RPMI8226 (cell line): ENCODE measurements at places on chromosomes 2 and 18.
A peak's percentile ranks its signal among the peaks of the same experiment; 100 is the strongest.

DNA sequence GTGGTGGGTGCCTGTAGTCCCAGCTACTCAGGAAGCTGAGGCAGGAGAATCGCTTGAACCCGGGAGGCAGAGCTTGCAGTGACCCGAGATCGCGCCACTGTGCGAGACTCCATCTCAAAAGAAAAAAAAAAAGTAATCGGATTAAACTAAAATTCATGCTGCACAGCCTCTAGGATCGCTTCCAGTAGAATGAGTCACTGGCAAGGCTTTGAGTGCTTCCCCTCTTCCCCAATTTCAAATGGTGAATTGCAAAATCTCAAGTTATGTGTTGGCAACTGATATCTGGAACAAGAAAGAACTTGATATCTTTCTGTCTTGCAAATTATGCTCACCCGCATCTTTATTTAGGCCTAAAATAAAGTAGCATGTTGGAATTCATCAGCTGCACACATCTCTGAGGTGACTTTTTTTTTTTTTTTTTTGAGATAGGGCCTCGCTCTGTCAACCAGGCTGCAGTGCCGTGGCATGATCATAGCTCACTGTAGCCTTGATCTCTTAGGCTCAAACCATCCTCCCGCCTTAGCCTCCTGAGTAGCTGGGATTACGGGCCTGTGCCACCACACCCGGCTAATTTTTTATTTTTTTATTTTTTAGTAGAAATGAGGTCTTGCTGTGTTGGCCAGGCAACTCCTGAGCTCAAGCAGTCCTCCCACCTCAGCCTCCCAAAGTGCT lies 12.7 kb downstream of the TTC39C start:
- no peak for DNase-seq

- DNase-seq = peak; percentile 41
Observed at GRCh38 chr18:37564711-37565100, 892 bp downstream of the CELF4 start.

- DNase-seq = no peak
Observed at GRCh38 chr18:33653231-33653630, 75.2 kb downstream of the ASXL3 start.

- DNase-seq = no peak
Observed at GRCh38 chr2:238285653-238286082, 2.7 kb downstream of the PER2 start.

- DNase-seq = no peak
Observed at GRCh38 chr2:127394492-127394891, 6.7 kb upstream of the MAP3K2 start.

DNA sequence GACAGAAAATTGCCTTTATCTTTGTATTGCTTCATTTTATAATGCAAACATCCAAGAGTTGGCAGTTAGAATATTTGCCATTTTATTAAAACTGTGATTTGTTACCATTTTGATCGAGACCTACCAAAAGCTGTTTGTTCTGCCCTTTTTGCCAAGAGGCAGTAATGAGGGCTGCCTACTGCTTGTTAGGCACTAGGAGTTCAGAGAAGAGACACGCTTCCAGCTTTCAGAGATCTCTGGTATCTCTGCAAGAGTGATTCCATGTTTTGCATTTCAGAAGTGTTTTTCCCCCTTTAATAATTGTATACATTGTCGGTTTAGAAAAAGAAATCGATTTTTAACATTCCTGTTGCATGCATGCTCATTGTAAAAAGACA lies 628 bp downstream of the MRPL30 start:
- peak; percentile 19 for DNase-seq

DNA sequence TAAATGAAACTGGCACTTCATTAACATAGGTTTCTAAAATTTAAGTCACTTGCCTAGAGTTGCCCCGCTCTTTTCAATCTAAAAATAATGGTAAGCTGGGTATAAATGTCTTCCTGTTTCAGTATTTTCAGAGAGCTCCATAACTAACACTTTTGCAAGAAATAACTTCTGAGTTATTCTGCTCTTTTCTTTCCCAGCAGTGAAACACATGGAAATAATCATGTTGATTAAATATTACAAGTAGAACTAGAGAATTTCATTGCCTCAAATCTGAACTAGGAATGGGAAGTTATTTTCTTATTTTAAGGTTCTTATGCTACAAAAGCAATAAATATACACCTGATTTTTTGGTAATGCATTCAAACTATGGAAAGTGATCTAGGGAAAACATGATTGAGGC lies 257.4 kb downstream of the IKZF2 start:
- DNase-seq = no peak

DNA sequence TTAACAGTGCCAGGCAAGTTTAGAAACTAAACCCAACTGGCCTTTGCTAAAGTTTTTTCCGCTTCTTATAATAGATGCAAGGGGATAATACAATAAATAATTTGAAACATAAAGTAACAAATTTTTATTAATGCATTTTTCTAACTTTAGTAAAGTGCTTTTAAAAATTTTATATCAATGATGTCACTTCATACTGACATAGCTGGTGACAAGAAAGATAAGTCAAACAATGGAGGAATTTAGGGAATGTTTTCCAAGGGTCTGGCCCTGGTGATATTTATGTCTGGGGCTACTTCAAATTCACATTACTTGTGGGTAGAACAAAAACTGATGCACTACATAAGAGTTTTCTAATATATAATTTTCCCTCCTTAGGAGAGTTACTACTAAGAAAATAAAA lies 61.2 kb upstream of the CBLN2 start:
- DNase-seq = no peak

GRCh38 chr2:32523686-32524085 lies 104.2 kb upstream of the TTC27 start:
- DNase-seq = no peak

DNA sequence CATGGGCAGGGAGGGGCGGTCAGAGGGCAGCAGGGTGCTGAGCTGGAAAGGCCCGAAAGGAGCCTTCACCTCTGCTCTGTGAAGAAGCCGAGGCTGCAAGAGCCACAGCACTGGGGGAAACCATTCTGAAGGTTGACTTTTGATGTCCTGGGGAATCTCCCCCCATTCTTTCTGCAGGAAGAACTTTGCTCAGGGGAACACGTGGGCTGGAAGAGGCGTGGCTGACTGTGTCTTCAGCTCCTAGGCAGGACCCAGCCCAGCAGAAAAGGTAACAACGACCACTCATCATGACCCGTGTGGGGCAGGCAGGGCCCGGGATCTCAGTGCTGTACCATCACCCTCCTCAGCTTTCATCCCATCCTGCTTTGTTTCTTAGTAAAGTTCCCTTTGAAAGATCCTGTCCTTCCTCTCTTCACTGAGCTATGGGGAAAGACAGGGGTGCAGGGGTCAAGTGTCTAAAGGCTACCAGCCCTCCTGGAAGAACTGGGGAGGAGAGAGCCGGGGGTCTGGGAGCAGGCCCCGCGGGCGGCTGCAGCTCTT lies 312.7 kb downstream of the CELF4 start:
- DNase-seq = no peak

DNA sequence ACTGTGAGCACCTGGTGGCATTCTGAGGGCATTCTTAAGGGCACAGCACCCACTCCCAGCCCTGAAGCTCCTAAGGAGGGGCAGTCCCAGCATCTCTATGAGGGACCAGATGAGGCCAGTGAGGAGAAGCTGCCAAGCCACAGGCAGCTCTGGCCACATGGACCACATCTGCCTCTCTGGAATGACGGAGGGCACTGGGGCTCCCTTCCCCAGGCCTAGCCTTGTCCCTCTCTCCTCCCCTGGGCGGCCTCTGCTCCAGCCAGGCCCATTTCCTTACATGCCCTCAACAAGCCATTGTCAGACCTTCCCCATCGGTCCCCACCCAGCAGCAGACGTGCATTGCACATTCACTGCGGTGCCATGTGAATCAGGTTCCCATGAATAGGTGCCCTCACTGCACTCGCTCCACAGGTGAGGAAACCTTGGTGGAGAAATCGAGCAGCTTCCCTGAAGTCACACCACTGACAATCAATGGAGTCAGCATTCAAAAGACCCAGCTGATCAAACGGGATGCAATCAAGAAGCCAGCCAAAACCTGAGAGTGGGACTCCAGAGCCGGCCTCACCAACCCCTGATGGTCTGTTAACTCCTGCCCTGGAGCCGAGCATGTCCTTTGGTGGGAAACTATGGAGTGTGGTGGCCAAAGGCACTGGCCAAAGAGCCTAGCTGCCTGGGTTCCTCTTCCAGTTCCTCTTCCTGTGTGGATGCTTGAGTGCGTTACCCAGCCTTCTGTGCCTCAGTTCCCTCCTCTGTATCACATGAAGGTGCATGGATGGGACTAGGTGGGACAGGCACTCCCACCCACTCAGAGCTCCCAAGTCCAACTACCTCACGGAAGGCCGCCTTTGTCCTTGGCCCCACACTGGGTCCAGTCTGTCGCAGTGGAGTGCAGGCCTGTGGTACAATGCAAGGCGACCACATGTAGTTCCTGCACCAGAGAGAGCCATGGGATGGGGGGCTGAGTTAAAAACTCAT lies 147.3 kb downstream of the ZFP36L2 start:
- no peak for DNase-seq

DNA sequence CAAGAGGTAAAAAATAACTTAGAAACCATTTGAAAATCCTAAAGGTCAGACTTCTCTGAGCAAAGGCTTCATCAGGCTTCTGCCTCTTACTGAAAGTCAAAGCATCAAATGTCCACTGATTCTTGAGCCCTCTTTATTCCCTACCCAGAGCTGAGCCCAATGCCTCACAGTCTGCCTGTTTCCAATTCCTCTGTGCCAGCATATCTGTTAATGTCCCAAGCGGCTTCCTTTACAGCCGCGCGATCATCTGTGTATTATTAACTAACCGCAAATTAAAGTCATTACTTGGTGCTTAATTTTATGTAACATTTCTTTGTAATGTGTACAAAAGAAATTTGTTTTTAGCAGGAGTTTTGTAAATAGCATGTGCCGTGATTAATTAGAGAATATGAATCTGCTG lies 418.8 kb upstream of the HNRNPA3 start:
- no peak for DNase-seq

- no peak for DNase-seq
Observed at GRCh38 chr2:238105506-238106338, 5.6 kb downstream of the ESPNL start.

DNA sequence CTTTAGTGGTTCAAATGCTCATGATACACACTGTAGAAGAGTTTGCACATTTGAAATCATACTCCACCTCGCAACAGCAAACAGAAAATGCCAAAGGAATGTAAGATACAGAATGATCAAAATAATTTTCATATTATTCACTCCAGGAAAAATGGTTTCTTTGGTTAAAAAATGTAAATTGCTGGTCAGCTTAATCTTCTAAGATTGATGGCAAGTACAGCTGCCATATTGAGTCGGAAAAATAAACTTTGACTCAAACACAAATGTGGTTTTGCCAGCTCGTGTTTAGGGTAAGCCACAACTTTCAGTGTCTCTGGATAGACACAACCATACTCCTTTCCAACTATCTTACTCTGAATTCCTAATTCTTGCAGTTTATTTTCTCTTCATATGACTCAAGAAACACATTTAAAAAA lies 154.9 kb upstream of the SMIM21 start:
- DNase-seq = no peak
